Left kidney (tissue), 8 donors: ENCODE measurements at places on chromosomes 16 and 17. TPM values are rescaled to one million over a fixed set of nuclear protein-coding genes. Genes with fewer than 3 reads are reported as not detected.

Gene DNAAF8
- 2.2 TPM for polyA plus RNA-seq

Gene RRAD
- polyA plus RNA-seq = 3.7 TPM

DNA sequence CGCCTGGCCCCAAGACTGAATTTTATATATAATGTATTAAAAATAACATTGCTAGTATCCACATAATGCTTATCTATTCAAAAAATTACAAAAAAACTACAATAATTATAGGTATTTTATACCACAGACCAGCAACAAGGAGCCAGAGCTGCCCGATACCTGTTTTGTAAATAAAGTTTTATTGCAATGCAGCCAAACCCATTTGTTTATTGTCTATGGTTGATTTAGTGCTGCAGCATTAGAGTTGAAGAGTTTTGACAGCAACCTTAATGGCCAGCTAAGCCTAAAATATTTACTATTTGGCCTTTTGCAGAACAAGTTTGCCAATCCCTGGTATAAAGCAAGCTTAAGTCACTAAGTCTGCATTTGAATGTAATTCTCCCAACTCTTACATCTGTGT is 5.6 kb downstream of the MEIOC start:
- DNase-seq = no peak

- no peak for DNase-seq
These were observed 66.4 kb downstream of the OR1D5 start for GRCh38 chr17:2996810-2997670.

GRCh38 chr16:9557713-9558112 is 466.3 kb downstream of the HAPSTR1 start:
- no peak for DNase-seq

DNA sequence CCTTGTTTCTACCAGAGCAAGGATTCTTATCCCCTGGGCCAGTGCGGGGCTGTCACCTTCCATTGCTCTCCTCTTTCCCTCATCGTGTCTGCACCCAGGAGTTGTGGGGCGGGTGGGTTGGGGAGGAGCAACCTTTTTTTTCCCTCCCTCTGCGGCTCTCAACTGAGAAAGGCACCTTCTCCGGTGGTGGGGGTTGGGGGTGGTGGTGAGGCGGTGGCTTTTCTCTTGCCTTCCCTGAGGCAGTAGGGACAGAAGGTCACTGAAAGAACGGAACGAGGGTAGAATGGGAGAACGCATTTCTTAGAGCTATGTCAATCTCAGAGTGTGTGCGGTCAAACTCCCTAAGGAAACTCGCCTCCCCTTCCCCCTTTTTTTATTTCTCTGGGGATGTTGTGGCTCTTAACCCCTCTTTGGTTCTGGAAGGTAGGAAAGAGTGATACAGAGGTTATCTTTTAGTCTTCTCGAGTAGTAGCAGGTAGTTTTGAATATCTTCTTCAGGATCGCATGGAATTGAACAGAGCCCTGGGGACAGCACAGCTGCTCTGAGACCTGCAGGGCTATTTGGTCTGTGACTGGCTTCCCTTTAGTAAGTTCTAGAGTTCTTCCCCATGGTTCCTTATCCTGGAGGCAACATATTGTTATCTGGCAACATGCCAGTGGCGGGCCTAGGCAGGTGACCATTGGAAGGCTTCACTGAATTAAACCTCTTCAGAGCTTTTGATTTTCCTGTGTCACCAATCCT is 994 bp downstream of the CLTC start:
- DNase-seq = no peak
